ENCODE measurements at places on chromosomes 6 and 20. TPM values are rescaled to one million over a fixed set of nuclear protein-coding genes. Genes with fewer than 3 reads are reported as not detected.

The TAAR9 gene
- not detected for polyA plus RNA-seq

The TDRD6 gene
- polyA plus RNA-seq = 2.1 TPM

The PGC gene
- polyA plus RNA-seq = not detected

- no peak for DNase-seq
Observed at GRCh38 chr6:104421650-104422049, 438.1 kb downstream of the HACE1 start.

- no peak for DNase-seq
Observed at GRCh38 chr6:133802861-133803260, 86.1 kb upstream of the TCF21 start.

DNA sequence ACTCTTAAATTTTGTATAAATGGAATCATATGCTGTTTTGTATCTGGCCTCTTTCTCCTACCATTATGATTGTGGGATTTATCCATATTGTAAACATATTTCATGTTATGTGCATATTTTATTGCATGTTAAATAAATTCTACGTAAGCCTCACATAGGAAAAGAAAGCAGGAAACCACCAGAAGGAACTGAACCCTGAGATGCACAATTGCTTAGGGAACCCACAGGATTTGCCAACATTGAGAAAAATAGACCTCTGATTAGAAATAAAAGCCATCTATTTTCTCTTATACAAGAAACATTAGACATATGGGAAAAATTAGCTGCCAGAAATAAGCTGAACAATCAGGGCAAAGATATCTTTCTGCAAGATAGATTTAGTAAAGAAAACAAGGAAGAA is 111.2 kb upstream of the CARMIL1 start:
- DNase-seq = no peak

GRCh38 chr6:44679438-44680201 is 292.1 kb downstream of the CDC5L start:
- no peak for DNase-seq

GRCh38 chr6:158083455-158084325 is 84.4 kb downstream of the SERAC1 start:
- no peak for DNase-seq

All from renal cortex interstitium (tissue), 15 donors.